ENCODE measurements at places on chromosomes 5 and 9. TPM values are rescaled to one million over a fixed set of nuclear protein-coding genes. Genes with fewer than 3 reads are reported as not detected.

DNA sequence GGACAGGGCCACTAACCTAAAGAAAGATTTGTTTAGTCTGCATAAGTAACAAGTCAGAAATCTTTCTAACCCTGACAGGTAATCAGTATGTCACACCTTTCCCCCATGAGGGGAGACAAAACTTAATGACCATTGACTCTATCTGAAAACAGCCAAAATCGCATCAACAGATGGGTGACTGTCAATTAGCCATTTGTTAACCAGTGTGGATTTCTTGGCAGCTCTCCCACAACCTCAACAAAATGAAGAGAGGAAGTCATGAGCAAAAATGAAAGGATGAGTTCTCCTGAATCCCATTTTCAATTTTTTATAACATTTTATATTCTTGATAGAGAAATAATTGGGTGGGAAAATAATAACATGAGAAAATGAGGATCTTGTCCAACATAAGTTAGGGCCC is 84.6 kb upstream of the SNX2 start:
- DNase-seq = no peak

DNA sequence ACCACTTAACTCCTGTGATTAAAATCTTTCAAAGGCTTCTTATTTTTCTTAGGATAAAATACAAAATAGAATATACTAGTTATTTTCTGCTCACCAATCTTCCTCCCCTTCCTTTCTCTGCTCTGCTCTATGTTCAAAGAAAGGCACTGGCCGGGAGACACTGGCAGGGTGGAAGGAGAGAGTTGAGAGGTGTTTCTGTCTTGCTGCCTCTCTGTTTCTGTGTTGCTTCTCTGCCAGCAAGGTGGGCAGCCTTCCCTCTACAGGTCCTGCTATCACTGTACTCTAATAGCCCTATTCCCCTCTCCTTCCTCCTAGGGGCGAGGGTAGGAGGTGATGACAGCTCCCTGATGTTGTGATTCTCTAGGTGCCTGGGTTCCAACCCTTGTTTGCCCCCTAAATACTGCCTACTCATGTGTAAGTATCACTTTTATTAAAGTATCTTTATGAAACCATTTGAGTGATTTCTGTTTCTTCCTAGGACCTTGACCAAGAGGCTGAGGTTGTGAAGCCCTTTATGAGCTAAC is 515.1 kb downstream of the TLE4 start:
- DNase-seq = no peak

DNA sequence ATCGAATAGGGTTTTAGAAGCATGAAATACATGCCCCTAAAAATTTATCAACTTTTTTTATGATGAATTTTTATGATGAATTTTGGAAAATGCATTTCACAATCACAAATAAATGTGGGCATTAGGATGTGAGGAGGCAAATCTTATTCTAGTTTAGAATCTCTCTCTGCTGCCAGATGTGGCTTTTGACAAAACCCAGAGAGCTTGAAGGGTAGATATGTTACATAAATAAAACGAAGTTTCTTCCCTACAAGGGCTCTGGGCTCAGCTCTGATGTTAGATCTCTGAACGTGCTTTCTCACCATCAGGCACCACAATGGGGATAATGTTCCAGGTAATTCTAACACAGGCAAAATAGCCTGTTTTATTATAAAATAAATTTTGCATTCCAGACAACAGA is 102.3 kb upstream of the ADAMTSL1 start:
- no peak for DNase-seq

- peak; percentile 46 for DNase-seq
These were observed 4.8 kb upstream of the ZNF366 start for GRCh38 chr5:72511774-72512592.

DNA sequence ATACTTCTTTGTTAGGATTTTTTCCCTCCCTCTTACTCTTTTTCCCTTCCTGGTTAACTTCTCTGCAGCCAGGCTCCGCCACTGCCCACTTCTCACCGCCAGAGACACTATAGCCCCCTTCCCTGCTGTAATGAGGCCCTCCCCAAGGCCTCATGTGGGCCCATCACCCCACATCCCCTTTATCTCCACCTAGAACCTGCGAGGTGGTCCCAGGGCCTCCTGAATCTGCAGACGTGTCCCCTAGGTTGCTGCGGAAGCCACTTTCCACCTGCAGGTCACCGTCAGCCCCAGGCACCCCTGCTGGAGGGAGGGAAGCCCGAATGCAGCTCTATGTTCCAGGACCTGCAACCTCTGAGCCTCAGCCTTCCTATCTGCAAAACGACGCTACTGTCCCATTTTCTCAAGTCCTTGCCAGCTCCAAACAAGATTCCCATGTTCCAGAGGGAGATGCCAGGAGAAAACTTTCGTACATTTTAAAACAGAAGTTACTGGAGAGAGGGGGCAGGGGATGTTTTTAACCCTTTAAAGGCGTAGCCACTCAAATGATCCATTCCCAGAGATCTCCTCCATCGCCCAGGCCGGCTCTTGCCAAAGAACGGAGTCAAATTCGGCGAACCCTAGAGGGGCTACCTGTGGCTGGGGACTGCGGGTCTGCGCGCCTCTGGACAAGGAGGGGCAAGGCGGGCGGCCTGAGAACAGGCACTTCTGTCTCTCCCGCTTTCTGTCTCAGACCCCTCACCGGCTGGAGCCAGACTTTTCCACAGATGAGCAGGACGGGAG is 929 bp downstream of the SH3PXD2B start:
- peak; percentile 55 for DNase-seq

GRCh38 chr5:59799668-59800346 is 93.7 kb downstream of the PDE4D start:
- peak; percentile 38 for DNase-seq

GRCh38 chr5:77937015-77937908 is 161.1 kb upstream of the TBCA start:
- no peak for DNase-seq

DNA sequence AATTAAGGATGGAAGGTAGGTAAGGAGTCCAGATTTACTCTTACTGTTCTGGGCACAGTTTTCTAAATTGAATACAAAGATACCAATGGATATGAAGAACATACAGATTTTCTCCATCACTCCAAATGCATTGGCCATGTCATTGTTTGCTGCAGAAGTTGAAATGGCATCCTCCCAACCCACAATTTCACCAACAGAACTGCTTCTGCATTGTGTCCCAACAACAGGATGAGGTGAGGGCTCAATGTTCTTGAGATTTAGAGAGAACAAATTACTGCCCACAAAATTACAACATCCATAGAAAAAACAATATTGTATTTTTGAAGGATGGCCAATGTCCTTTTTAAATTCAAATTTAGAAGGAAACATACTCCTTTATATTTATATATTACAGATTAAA is 88.9 kb downstream of the NUDT12 start:
- DNase-seq = no peak

- DNase-seq = no peak
These were observed 7.2 kb upstream of the LMNB1 start for GRCh38 chr5:126769703-126770102.

GRCh38 chr5:10525124-10525495 is 38.8 kb upstream of the ANKRD33B start:
- DNase-seq = no peak

DNA sequence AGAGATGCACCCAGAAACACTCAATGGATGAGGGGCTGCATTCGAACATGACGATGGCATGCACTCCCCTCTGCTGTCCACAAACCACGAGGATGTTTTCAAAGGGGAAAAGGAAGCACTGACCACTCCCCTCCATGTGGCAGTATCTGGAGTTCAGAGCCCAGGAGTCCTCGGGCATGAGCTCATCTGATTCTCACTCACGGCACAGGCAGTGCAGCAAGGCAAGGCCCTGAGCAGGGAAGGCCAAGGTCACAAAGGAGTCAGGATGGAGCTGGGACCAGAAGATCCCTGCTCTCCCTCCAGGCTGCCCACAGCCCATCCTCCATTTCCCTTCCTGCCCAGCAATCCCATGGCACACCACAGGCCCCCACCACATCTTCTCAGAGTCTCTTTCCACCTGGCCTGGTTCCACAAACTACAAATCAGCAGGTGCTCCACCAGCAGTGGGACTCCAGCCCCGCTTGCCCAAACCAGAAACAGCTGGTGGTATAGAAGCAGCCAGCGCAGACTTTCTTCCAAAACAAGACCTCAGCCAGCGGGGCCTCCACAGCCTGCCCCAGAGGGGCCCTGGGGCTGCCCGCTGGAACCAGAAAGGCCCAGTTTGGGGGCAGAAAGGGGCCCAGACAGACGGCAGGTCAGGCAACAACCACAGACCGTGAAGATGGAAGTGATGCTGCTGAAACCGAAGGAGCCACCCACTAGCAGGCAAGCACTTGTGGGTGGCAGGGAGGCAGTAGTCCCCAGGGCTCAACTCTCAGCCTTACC is 12.2 kb downstream of the TNIP1 start:
- DNase-seq = no peak

DNA sequence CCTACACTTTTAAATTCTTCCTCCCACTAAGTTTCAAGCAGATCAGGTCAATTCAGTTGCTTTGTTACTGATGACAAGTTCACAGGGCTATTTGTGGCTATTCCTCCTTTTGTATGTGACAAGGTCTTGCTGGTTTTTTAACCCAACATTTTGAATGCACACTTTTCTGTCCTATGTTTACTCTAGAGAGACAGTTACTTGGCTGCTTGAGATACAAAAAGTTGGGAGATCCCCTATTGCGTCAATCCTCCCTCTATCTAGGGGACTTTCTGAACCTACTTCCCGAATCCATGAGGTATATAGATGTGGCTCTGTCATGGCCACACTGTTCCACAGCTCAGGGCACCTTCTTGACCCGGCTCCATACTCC is 386.7 kb downstream of the NTRK2 start:
- DNase-seq = no peak

DNA sequence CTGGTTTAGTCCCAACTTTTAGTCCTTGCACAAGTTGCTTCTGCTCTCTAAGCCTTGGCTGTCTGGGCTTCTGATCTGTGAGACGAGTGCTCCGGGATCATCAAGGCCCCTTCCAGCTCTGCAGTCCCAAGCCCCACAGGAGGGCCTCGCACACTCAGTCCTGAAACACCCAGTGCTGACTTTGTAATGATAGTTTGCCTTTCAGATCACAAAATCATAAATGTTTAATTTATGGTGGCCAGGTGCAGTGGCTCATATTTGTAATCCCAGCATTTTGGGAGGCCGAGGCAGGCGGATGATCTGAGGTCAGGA is 95.9 kb upstream of the SLC25A48 start:
- peak; percentile 3 for DNase-seq

DNA sequence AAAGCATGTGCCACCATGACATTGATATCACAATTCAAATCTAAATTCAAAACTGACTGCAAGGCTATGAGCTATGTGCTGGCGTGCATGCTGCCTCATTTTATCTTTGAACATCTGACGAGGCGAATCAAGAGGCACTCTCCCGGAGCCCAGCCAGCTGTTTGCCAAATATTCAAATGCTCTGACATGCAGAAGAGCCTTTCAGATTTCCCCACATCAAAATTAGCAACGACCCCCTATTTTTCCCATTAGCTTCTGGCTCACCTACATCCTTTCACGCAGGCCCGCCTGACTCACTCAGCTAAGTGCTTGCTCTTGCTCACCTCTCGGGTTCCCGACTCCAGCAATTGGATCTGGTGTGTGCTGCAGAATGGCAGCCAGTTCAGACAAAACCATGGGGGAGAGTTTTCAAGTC is 159.0 kb downstream of the NR2F1-AS1 start:
- no peak for DNase-seq

DNA sequence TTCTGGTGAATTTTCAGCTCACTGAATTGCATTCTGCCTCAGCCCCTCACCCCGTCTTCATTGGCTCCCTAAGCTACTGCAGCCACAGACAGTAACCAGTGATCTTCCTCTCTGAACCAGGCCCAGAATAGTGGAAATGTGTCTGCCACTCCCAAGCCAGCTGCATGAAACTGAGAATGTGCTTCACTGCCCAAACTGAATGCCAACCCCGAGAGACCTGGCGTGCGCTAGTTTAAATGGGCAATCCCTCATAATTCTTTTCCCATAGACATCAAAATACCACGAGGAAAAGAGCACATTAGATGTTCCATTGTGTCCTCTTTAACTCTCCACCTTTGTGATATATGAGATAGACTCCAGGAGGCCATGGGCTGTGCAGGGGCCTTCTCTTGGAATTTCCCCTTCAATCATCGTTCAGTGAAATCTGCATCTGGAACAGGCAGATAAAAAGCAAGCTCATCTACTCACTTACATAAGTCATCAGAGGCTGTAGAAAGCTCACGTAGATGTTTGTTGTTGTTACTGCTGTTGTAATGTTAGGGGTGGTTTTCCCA is 320.2 kb downstream of the NFIB start:
- DNase-seq = no peak

GRCh38 chr9:103167530-103167929 is 172.4 kb downstream of the CYLC2 start:
- no peak for DNase-seq

DNA sequence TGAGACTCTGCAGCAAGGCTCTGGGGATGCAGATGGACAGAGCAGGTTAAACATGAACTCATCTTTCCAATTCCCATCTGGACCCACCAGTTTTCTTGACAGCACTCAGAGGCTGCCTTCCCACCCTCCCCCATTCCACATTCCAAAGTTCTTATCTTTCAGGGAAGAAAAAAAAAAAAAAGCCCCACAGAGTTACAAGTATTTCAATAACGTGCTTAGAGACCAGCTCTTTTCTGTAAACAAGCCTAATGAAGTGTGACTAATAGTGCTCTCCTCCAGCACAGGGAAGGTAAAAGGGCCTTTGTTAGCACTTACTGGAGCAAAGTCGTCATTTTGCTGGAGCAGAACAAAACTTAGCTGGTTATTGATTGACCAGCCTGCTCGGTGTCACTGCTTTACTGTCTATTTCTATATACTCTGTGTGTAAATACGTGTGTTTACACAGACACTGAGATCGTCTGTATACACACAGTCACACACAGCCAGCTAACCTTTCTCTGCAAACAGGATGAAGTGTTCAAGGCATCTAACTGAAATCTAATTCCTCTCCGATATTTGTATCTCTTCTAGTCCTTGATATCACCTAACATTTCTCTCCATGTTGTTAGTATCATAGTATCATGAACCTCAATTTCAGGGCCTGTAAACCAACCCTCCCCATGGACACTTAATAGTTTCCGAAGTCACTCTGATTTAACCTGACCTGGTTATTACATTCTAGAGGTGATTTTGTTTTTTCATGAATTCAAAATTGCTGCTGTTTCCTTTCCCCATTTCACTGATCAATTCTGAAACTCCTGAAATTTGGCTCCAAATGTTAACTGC is 84.9 kb downstream of the ZNF608 start:
- peak; percentile 57 for DNase-seq

DDX4 gene
- not detected for total RNA-seq

SLC22A4 gene
- total RNA-seq = 8.3 TPM

PRR16 gene
- 1.2 TPM for total RNA-seq

CTNND2 gene
- 1.1 TPM for total RNA-seq

OR5C1 gene
- not detected for total RNA-seq

LSM11 gene
- 5.1 TPM for total RNA-seq

TMEM171 gene
- total RNA-seq = 121 TPM

PCDHGA5 gene
- 1.1 TPM for total RNA-seq

DMRT2 gene
- total RNA-seq = 15.9 TPM

MRPL22 gene
- 51.4 TPM for total RNA-seq

ITGA1 gene
- 19.2 TPM for total RNA-seq

LECT2 gene
- not detected for total RNA-seq

IRX2 gene
- 0.12 TPM for total RNA-seq

SPINK4 gene
- 212 TPM for total RNA-seq

GLDC gene
- total RNA-seq = 1.1 TPM

LHX3 gene
- total RNA-seq = not detected

Measured in colonic mucosa (tissue), 4 donors.